ENCODE measurements at places on chromosomes 2 and 18. TPM values are rescaled to one million over a fixed set of nuclear protein-coding genes. Genes with fewer than 3 reads are reported as not detected.

The SLC9A2 gene
- not detected for total RNA-seq

The NT5C1B gene
- not detected for total RNA-seq

The TRPM8 gene
- not detected for total RNA-seq

The KCNE4 gene
- total RNA-seq = not detected

The DNAJC5G gene
- total RNA-seq = not detected

The AQP12B gene
- total RNA-seq = not detected

The TANC1 gene
- total RNA-seq = 1.0 TPM

The SERPINB12 gene
- total RNA-seq = not detected

The ITGA4 gene
- 74.8 TPM for total RNA-seq

The ASAP2 gene
- total RNA-seq = 0.04 TPM

DNA sequence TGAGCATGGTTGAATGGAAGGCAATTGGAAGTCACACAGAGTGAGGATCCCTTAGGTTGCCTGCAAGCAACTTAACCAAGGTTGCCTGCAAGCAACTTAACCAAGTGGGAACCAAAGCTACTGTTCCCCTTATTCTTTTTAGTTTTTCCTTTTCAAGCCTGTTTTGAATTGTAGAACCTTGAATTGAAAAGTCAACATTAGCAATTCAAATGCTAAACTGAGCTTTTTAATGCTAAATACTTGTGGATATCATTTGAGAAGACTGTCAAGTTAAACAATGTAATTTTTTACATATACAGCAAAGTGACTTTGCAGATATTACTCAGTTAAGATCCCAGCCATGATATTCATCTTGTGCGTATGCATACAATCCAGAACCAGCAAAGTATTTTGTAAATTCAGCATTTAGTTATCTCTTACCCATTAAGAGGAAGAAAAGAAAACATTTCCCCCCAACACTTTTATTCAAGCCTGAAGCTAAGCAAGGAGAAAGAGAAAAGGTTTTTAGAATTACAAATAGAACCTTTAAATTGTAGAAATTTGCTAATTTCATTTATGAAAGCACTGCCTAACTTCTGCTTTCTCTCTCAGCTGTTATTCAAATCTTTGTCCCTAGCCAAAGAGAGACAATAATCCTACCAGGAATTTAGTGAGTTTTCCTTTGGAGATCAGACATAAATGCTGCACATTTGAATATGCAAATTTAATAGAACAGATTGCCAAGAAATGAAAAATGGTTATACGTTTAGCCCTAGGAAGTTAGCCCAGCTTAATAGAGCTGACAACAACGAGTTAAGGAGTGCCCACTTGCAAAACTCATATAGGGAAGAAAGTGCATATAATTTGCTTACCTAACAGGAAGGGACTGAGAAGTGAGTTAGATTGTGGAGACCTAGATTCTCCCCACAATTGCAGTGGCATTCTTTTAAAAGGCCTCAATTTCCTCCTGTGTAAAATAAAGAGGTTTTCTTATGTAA is 643.2 kb upstream of the PIK3C3 start:
- no peak overlapping the region for H3K4me3 ChIP-seq
- DNase-seq = no peak
- H3K27ac ChIP-seq = no peak overlapping the region
- H3K27me3 ChIP-seq = peaks cover 3% of the 10 kb centered on the region
- no peaks in the 10 kb centered on the region for H3K36me3 ChIP-seq
- H3K4me1 ChIP-seq = no peaks in the 10 kb centered on the region

DNA sequence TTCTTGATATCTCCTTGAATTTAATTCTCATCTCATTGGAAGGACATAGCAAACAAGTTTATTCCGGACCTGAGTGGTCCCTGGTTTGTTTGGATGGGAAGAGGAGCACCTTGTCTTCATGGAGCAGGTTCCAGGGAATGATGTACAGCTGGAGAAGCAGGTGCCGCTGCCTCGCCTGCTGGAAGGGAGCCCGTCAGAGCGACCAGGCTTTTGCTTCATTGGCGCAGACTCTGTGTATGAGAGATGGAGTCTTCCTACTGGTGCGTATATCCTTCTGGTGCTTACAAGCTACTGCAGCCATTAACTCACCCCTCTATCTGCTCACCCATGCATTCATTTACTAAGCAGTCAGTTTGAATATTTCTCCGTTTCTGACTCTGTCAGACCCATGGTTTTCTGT is 11.6 kb upstream of the ALLC start:
- H3K4me1 ChIP-seq = peaks cover 6% of the 10 kb centered on the region
- DNase-seq = no peak
- H3K36me3 ChIP-seq = no peaks in the 10 kb centered on the region
- H3K4me3 ChIP-seq = no peak overlapping the region
- H3K27me3 ChIP-seq = no peaks in the 10 kb centered on the region

DNA sequence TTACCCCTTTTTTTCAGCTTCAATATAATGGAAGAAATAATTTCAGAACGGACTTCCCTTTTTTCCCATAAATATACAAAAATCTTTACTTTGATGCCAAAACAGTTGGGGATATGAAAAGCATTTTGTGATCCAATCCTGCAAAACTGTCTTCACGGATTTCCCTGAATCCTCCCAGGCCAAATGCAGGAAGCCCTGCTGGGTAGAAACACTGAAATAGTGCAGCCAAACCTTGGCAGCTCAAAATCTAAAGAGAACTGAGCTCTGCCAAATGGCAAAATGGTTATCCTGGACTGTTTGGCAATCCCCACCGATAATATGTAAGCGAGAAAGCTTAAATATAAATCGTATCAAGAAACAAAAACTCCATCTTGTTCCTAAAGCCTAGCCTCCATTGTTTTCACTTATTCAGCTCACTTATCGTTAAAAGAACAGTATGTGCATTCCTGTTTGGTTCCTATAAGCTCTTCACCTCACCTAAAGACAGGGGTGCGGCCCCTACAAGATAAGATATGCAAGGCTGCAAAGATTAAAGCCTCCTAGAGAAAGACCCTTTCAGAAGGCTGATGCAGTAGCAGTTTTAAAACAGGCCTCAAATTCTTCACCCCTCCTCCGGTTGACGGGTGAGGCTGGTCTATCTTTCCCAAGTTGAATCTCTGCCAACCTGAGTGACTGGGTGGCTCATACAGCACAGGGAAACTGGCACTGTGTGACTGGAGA is 48.6 kb downstream of the LAMA1 start:
- DNase-seq = no peak
- no peaks in the 10 kb centered on the region for H3K36me3 ChIP-seq
- no peak overlapping the region for H3K4me3 ChIP-seq
- no peaks in the 10 kb centered on the region for H3K27me3 ChIP-seq

- peaks cover 19% of the 10 kb centered on the region for H3K27me3 ChIP-seq
- H3K36me3 ChIP-seq = no peaks in the 10 kb centered on the region
- DNase-seq = no peak
- H3K4me1 ChIP-seq = peaks cover 2% of the 10 kb centered on the region
- H3K27ac ChIP-seq = no peak within 1 kb of the TSS
Observed at GRCh38 chr2:17816396-17817245, at the start of gene MSGN1. Gene MSGN1, plus strand, starts transcription at chr2:17816460. Its CDS starts 59 bp downstream, at chr2:17816519.

DNA sequence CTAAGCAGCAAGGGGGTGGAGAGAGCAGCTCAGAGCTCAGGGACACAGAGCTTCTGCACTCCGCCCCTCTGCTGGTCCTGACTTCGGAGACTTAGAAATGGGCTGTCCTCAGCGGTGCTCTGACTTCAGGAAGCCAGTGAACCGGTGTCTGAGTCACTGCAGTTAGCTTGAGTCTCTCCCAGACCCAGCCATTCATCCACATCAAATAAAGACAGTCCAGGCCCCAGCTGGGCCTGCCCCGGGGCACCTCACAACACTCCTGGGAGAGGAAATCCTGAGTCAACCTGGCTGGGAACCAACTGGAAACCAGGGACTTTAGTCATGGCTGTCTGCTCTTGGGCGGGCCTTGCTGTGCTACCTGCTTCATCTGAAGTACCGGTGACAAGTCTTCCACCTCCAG is 5.4 kb upstream of the ITGB6 start:
- peaks cover 14% of the 10 kb centered on the region for H3K4me1 ChIP-seq
- H3K4me3 ChIP-seq = no peak overlapping the region
- no peaks in the 10 kb centered on the region for H3K36me3 ChIP-seq
- DNase-seq = peak; percentile 8

DNA sequence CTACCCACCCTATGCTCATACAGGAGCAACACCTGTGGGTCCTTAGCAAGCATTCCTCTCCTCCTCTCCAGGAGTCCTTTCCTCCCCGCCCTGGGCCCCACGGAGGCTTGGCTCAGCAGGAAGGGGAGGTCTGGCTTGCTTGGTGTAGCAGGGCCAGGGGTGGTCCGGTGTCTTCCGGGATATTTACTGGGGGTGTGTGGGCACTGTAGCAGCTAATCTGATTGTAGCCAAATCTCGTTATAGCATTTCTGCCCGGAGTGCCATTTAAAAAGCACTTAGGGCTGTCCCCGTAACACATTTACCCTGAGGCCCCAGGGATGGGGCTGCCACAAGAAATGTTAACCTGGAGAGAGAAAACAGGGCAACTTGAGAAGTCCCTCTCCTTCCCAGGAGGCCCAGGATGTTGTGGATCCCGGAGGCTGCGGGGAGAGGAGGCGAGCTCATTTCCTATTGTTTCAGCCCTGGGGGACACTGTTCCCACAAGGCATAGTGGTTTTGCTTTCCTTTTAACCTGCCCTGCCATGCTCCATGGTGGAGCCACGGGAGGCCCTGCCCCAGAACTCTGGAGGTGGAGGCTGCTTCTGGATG is 134.5 kb downstream of the CLIP4 start:
- no peak for DNase-seq
- H3K4me1 ChIP-seq = no peaks in the 10 kb centered on the region
- H3K4me3 ChIP-seq = no peak overlapping the region
- H3K27me3 ChIP-seq = no peaks in the 10 kb centered on the region
- H3K36me3 ChIP-seq = no peaks in the 10 kb centered on the region

DNA sequence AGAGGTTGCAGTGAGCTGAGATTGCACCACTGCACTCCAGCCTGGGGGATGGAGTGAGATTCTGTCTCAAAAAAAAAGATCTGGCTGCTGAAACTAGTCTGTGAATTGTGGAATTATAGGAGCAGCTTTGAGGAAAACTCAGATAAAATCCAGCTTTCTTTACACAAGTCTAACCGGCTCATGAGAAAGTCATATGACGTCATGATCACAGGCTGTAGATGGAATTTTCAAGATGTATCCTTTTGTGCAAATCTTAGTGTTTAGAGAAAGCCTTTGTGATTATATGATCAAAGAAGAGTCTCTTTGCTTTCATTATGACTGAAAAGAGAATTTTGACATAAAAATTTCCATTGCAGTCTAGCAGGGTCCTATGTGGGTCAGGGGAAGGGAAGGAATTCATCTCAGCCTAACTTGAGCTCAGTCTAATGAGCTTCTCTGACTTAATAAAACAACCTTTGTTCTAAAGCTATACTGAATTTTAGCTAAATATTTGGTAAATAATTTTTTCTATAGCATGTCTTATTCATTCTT is 90.2 kb upstream of the NCK2 start:
- DNase-seq = no peak
- H3K27ac ChIP-seq = no peak overlapping the region
- H3K27me3 ChIP-seq = no peaks in the 10 kb centered on the region
- no peak overlapping the region for H3K4me3 ChIP-seq
- H3K36me3 ChIP-seq = peaks cover 1% of the 10 kb centered on the region
- H3K4me1 ChIP-seq = peaks cover 8% of the 10 kb centered on the region

DNA sequence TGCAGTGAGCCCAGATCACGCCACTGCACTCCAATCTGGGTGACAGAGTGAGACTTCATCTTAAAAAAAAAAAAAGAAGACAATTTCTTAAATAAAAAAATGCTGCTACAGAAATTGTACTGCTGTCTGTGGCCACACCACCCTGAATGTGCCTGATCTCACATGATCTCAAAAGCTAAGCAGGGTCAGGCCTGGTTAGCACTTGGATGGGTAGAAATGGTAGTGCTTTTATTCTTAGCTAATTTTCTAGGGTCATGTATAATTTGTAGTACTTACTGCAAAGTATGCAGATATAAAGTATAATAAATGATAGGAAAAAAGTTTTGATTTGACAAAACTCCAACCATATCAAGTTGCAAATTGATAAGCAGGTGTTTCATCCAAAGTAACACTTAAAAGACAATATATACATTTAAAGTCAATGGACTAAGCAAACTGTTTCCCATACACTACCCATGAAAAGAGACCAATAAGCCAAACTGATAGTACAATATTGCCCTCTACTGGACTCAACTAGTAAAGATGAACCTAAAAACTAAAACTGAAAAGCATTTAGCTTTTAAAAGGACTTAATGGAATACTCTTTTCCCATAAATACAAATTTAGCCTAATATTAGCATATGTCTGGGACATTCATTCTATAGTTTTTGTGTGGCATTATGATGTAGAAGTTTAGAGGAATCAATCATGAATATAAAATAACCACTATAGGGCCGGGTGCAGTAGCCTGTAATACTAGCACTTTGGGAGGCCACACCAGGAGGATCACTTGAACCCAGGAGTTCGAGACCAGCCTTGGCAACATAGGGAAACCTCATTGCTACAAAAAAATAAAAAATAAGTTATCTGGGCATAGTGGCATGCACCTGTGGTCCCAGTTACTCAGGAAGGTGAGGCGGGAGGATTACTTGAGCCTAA is 18.6 kb upstream of the PEX13 start:
- H3K27ac ChIP-seq = no peak overlapping the region
- peaks cover 2% of the 10 kb centered on the region for H3K4me1 ChIP-seq
- DNase-seq = no peak

DNA sequence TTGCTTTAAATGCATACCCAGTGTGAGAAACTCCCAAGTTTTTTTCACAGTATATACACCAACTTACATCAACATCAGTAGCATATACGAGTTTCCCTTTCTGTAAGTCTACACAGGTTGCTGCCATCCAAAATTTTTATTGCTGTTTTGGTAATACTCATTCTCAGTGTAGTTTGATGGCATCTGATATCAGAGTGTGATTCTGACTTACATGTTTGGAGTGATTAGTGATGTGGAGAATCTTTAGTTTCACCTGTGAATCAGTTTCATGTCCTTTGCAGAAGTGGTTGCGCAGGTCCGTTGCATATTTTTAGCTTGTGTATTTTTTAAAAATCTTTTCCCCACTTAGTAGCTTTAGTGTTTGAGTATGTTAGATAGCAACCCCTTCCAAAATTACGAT is 50.1 kb downstream of the CCDC74A start:
- no peak overlapping the region for H3K27ac ChIP-seq
- H3K4me1 ChIP-seq = no peaks in the 10 kb centered on the region
- H3K4me3 ChIP-seq = no peak overlapping the region
- no peaks in the 10 kb centered on the region for H3K36me3 ChIP-seq
- no peak for DNase-seq
- peaks cover 22% of the 10 kb centered on the region for H3K27me3 ChIP-seq

- no peak for DNase-seq
- H3K36me3 ChIP-seq = no peaks in the 10 kb centered on the region
- H3K4me1 ChIP-seq = peaks cover under 1% of the 10 kb centered on the region
- no peak overlapping the region for H3K4me3 ChIP-seq
- no peak overlapping the region for H3K27ac ChIP-seq
Observed at GRCh38 chr18:9716780-9717563, 8.9 kb downstream of the RAB31 start.
